Nephron progenitor cell (in vitro differentiated cells): ENCODE measurements at places on chromosomes 3 and 15.
A peak's percentile ranks its signal among the peaks of the same experiment; 100 is the strongest.

- no peak for DNase-seq
These were observed 28.3 kb downstream of the PTH1R start for GRCh38 chr3:46905661-46906451.

DNA sequence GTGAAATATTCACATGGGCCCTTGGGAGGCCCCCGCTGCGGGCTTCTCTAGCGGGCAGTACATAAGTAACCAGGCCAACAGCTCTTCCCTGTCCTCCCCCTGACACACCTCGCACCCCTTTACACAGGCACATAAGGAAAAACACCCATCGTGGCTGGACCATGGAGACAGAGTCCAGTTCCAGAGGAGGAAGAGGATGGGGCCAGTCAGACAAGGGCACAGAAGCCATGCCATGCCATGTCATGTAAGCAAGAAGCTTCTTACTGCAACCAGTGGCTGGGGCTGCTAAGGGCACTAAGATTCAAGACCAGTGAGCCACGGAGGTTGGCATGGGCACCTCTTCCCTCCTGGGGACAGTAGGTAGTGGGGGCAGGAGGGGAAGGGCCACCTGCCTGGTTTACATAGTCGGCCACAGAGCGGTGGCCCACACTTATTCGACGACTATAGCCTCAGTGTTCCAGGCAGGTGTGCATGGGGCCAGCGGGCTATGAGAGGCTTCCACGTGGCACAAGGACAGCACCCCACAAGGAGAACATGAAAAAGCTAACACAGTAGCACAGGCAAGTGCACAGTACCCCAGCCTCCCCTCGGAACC lies 5.7 kb upstream of the CYP11A1 start:
- DNase-seq: no peak

- no peak for DNase-seq
These were observed 183.0 kb upstream of the THBS1 start for GRCh38 chr15:39397883-39398282.

DNA sequence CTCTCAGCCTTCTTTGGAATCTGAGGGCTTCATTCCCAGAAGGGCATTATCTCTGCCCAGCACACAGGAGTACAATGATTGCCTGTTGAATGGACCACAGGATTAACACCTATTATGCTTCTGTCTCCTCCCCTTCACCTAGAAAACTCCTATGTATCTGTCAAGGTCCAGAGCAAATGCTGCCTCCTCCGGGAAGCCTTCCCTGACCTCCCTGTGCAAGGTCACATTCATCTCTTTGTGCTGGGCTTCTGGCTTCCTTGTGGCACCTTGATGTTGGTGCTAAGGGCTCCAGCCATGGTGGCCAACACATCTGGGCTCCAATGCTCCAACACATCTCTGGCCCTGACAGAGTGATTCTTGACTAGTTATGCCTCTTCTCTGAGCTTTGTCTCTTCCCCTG lies 49.9 kb upstream of the ATP2B2 start:
- no peak for DNase-seq

GRCh38 chr15:49380912-49381311 lies 42.1 kb upstream of the FGF7 start:
- no peak for DNase-seq

GRCh38 chr3:12027184-12027846 lies 23.1 kb downstream of the SYN2 start:
- DNase-seq: no peak

- DNase-seq: no peak
These were observed 466.3 kb downstream of the NAALADL2 start for GRCh38 chr3:175325440-175325839.

GRCh38 chr15:47724346-47724745 lies 7.0 kb downstream of the SEMA6D start:
- no peak for DNase-seq

GRCh38 chr3:28574036-28574435 lies 225.4 kb upstream of the AZI2 start:
- no peak for DNase-seq

- no peak for DNase-seq
These were observed 223.2 kb downstream of the MBNL1 start for GRCh38 chr3:152491922-152492321.

GRCh38 chr15:94077938-94078337 lies 153.4 kb upstream of the MCTP2 start:
- DNase-seq: no peak

DNA sequence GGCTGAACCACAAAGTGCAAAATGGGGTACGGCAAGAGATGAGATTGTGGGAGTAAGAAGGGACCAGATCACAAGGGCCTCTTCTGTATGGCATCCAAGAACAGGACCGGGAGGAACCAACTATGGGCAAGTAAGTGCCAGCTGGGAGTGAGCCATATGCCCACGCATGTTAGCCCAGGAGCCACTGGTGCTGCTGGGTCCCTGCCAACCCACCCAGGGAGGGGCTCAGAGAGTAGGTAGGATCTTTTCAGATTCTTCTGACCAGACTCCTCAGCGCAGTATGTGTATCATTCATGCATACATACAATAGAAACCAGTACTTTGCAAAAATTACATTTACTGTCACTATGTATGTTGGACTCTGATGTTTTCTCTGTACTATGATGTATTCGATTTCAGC lies 54.0 kb downstream of the RAB11A start:
- no peak for DNase-seq

DNA sequence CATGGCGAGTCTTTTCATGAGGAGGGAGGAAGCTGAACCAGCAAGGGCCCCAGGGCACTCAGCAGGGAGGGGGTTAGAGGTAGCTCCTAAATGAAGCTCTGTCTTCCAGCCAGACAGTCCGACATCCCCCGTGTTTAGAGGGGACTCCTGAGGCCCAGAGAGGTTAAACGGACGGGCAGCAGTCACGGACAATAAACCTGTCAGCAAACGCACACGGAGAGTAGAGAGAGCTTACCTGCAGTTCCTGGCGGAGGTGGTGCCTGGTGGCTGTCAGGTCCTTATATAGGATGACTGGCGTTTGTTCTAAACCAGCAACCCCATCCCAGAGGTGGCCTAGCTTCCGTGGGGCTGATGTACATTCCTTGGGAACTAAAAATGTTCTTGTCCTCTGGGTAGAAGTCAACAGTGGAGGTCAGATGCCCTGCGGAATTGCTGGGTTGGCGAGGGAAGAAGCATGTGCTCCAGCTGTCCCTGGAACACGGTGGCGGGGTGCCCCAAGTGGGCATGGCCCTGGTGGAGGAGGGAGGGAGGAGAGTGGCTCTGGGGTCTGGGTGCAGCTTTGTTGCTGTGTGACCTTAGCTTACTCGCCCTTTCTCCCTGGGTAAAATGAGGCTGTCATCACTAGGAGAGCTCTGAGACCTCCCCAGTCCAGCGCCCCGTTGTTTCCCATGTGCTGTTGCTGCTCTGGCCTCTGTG lies 2.1 kb downstream of the GHRL start:
- no peak for DNase-seq

DNA sequence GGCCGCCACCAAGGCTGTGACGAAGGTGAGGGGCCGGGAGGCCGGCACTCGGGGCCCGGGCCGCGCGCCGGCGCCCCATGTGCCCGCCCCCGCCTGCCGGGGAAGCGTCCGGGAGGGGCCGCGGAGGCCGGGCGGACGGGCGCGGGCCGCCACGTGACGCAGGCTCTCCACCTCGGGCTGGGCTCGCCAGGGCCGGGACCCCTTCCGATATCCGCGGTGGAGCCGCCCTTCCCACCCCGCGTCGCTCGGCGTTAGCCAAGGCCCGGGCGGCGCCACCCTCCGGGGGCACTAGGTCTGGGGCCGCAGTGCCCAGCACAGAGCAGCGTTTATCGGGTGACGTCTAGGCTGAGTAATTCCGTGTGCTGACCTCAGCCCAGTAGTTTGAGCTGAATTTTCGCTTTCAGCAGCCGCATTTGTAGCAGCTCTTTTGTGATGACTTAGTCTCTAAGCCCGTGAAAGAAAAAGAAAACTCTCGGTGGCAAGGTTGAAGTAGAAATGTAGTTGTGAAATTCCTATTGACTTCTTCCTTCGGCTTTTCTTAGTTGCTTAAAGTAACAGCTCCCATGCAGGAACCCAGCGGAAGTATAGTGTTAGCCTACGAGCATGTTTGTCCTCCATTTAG lies 885 bp downstream of the CDV3 start:
- peak; percentile 78 for DNase-seq

GRCh38 chr3:71423151-71423906 lies 160.2 kb downstream of the FOXP1 start:
- no peak for DNase-seq

GRCh38 chr3:94431876-94432570 lies 369.2 kb downstream of the NSUN3 start:
- no peak for DNase-seq

- DNase-seq: no peak
These were observed 61.4 kb upstream of the HERC1 start for GRCh38 chr15:63895194-63895593.

- DNase-seq: no peak
These were observed 326.9 kb downstream of the IL5RA start for GRCh38 chr3:2783261-2783660.

- peak; percentile 32 for DNase-seq
These were observed 57.5 kb downstream of the FLNB start for GRCh38 chr3:58065700-58066167.

DNA sequence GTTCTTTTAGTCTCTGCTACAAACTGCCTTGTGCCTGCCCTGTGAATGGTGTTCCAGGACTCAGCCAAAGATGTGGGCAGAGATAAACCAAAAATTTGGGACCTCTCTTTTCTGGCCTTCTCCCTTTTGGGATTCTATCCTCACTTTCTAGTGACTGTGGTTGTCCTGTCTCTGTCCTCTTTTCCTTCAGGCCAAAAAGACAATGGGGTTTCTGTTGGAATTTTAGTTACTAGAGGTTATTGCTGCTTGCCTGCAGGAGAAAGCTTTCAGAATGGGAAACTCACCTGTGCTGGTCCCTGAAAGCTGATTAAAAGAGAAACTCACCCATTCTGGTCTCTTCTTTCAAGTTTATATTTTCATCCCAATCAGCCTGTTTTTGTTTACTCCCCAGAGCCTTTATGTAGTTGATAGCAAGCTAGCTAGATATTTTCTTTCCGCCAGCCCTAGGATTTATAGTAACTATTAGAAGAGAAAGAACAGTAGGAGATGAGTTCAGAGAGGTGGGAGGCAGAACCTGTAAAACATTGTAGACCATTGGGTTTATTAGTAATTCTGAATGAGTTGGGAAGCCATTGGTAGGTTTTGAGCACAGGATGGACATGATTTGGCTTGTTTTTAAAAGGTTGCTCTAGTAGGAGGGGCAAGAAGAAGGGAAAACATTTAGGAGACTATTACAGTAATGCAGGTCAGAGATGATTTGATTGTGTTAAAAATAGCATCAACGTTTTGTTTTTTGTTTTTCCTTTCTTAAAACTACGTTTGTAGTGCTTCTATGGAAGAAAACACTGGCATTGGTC lies 138.9 kb downstream of the TCF12 start:
- no peak for DNase-seq

GRCh38 chr3:99559196-99559595 lies 79.2 kb upstream of the COL8A1 start:
- DNase-seq: no peak

DNA sequence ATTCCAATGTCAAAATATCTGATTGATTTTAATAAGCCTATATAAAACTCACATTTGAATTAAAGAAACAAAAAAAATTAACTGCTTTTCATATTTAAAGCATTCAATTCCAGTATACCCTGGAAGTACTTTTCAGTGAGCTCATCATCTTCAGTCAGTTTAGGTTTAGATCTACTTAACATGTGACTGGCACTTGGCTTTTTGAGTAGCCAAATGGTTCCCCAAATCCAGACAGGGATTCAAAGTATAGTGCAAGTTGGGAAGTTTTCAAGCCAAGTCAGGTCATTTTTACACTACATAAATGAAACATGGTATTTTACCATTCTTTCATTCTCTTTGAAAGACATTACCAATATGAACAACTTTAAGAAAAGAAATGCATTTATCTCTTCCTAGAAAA lies 57.5 kb downstream of the ATP8B4 start:
- no peak for DNase-seq

DNA sequence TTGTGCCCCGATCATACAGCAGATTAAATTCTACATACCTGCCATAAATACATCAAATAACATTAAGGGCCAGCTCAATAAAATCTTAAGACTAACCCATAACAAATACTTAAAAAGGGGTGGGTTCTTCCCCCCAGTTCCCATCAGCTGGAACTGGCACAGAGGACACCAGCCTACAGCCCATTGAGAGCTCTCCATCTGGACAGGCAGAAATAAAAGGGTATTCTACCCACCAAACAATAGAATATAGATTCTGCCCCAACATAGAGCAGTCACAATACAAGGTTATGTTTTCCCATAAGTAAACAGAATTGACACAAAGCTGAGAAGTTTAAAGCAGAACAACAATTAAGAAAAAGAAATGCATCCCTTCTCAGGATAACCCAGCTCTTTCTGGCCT lies 11.9 kb downstream of the CPOX start:
- DNase-seq: no peak

- DNase-seq: no peak
These were observed 35.4 kb upstream of the LACTB start for GRCh38 chr15:63086271-63086670.

- DNase-seq: no peak
These were observed 23.4 kb upstream of the CLEC3B start for GRCh38 chr3:45002720-45003119.

DNA sequence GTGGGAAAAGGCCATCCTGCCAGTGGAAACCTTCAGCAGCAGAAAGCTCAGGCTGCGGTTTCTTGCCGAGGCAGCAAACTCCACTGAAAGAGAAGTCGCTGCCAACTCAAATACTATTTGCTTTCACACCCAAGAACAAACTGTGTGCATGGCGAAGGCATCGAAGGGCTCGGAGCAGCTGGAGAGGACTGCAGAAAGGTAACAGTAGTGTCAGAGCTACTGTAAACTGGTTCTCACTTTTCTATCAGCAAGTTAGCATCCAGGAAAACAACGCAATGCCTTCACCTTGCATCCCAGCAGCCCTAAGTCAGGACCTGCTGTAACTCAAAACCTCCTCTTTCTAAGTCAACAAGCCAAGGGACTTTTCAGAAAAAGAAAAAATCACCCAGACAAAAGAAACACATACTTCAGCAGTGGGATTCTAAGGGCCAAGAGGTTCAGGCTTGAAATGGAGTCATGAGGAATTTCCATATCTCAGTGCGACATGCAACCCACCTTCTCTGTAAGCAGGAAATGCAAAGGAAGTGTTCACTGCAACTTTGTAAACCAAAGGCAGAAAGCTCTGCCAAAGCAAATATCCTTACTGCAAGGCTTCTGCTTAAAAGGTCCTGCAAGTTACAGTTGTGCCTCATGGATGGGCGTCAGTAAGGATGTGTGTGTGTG lies 193.5 kb downstream of the FOXP1 start:
- DNase-seq: no peak

DNA sequence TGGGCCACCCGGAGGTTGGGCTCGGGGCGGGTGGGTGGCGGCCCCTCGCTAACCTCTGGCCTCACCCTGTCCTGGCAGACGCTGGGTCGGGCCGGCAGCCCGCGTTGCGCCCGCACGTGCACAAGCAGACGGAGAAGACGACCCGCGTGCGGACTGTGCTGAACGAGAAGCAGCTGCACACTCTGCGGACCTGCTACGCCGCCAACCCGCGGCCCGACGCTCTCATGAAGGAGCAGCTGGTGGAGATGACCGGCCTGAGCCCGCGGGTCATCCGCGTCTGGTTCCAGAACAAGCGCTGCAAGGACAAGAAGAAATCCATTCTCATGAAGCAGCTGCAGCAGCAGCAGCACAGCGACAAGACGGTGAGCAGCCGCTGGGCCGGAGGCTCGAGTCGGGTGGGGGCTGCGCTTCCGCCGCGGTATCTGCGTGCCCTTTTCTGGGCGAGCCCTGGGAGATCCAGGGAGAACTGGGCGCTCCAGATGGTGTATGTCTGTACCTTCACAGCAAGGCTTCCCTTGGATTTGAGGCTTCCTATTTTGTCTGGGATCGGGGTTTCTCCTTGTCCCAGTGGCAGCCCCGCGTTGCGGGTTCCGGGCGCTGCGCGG lies 3.7 kb downstream of the ISL2 start:
- peak; percentile 49 for DNase-seq

- no peak for DNase-seq
These were observed 80.9 kb downstream of the DUT start for GRCh38 chr15:48411971-48412591.
